ENCODE measurements at places on chromosomes 6 and 20.

DNA sequence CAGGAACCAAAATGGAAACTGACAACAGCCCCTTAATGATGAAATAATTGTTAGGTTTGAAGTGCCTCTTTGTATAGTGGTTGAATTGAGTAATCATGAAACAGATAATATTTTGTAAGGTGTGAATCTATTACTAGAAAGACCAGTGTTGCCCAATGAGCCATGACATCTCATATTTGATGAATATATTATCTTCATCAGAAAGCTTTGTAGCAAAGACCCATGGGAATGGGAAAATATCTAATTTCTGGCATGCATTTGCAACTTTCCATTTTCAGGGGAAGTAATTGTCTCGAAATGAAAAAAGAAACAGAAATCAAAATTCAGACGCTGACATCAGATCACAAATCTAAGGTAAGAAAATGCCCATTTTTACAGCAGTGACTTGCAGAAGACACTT lies 57.3 kb upstream of the LAMP5 start:
- no peak for DNase-seq

DNA sequence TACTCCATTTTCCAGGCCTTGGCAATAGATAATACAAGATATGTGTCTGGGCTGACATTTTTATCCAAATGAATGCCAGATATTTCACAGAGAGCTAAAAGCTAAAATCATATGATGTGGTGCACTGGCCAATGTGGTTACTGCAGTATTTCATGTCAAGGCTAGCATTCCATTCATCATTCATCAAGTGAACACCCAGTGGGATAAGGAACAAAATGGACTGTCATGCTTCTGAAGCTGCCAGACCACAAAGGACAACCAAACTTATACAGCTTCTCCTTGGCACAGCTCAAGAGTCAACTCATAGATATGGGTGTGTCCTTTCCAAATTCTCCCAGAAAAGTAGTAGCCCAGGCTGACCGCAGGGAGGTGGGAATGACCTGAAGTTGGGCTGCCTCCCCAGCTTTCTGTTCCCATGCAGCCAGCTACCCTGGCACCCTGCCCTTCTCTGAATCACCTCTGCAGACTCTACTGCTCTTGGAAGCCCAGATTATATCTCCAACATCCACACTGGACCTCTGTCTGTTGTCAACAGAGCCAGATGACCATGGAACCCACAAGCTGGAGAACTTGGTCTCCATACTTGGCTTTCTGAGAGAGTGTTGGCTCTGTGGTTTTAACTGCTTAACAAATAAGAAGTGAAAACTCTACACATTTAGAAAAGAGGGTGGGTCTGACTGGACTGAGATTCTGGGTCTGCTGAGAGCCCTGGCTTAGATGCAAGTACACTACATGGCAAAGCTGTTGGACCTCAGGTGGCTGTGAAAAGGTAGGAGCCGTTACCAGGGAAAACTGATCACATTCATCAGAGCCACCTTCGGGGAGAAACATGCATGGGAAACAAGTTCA lies 122.8 kb downstream of the ALDH8A1 start:
- no peak for DNase-seq

DNA sequence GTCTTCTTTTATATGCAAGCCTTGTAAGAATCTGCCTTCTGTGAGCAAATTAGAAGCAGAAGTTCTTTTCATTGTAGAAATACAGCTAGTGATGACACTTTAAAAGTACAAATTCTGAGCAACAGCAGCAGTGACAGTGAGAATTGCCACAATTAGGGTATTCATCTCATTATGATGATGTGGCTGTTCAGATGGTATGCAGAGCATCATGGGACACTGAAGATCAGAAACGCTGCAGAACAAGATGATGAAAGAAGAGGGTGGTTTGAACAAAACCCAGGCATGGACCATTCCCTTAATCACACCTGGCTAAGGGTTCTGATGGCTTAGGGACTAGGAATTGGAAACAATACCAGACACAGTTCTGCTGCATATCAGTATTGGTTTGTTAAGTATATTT lies 312.7 kb upstream of the TBX18 start:
- no peak for DNase-seq

DNA sequence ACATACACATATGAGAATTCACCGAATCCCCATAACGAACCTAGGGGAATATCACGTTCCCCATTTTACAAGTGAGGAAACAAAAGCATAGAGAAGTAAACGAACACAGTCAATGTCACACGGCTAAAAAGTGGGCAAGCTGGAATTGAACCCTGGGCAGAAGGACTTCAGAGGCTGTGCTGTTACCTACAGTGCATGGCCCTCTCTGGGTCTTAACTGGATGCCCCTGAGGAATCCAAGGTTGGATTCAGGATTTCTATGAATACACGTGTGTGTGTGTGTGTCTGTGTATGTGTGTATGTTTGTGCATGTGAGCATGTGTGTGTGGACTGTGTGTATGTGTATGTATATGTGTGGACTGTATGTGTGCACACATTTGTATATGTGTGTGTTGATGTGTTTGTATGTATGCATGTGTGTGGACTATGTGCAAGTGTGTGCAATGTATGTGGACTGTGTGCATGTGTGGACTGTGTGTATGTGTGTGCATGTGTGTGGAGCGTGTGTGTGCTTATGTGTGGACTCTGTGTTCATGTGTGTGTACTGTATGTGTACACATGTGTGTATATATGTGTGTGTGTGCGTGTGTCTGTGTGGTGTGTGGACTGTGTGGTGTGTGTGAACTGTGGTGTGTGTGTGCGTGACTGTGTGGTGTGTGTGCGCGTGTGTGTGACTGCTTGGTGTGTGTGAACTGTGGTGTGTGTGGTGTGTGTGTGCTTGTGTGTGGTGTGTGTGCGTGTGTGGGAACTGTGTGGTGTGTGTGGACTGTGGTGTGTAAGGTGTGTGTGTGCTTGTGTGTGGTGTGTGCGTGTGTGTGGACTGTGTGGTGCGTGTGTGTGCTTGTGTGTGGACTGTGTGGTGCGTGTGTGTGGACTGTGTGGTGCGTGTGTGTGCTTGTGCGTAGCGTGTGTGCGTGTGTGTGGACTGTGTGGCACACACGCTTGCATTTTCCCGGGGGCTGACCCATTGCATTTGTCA lies 49.0 kb downstream of the HNF4A start:
- DNase-seq: no peak

DNA sequence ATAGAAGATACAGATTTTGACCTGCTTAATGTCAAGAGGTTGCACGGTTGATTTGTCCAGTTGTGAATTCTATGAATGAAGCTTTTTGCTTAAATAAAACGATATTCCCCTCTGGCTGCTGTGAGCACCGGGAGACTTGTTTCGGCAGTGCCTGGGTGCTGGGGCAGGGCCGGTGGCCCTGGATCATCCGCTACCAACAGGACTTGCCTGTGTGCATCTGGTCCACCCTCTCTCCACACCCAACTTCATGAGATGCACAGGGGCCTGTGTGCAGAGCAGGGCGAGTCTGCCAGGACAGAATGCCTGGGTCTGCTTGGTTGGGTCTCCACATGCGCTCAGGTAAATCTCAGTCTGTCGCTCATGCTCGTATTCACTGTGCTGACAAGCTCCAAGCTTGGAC lies 65.5 kb downstream of the TSHZ2 start:
- DNase-seq: no peak

- no peak for DNase-seq
Measured at GRCh38 chr6:161602359-161602758, 328.5 kb upstream of the AGPAT4 start.

GRCh38 chr6:11097476-11097875 lies 3.8 kb downstream of the SMIM13 start:
- no peak for DNase-seq

- DNase-seq: no peak
Measured at GRCh38 chr6:7721649-7722048, 4.2 kb upstream of the BMP6 start.

- no peak for DNase-seq
Measured at GRCh38 chr6:44342489-44342888, at the start of gene SPATS1. Gene SPATS1 (plus strand): TSS chr6:44342650. CDS start chr6:44343096, 446 bp downstream.

DNA sequence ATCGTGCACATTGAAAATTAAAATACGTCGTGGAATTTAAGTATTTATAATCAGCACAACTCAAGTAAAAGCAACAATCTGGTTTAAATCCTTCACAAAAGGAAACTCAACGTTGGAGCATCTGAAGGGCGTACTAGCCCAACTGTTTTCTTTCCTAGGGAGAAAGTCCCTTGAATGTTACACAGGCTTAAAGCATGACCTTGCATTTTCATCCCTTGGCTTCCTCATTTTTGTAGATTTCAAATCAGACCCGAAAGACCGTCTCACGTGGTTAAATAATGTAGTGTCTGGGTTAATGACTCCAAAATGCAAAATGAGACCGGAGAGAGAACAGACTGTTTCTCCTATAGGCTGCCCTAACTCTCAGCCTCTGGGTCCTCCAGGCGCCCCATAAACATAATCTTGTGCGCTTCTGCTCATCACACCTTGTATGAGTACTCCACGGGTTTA lies 249.2 kb upstream of the RREB1 start:
- DNase-seq: no peak

- no peak for DNase-seq
Measured at GRCh38 chr6:138520463-138520862, 21.2 kb upstream of the NHSL1 start.

GRCh38 chr6:130132286-130132701 lies 90.5 kb downstream of the SAMD3 start:
- DNase-seq: peak; percentile 33

DNA sequence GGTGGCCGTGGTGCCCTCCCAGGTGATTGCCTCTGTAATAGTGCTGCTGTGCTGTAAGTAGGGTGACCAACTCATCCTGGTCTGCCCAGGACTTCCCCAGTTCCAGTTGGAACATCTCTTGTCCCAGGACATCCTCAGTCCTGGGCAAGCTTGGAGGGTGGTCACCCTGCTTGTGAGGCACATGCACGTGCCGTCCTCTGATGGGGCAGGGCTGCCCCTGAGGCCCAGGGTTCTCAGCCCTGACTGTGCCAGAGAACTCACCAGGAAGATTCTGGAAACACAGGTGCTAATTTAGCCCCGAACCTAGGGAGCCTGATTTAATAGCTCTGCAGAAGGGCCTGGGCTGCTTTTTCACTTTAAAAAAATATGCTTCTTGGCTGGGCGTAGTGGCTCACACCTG lies 120.9 kb upstream of the PHACTR3 start:
- no peak for DNase-seq

DNA sequence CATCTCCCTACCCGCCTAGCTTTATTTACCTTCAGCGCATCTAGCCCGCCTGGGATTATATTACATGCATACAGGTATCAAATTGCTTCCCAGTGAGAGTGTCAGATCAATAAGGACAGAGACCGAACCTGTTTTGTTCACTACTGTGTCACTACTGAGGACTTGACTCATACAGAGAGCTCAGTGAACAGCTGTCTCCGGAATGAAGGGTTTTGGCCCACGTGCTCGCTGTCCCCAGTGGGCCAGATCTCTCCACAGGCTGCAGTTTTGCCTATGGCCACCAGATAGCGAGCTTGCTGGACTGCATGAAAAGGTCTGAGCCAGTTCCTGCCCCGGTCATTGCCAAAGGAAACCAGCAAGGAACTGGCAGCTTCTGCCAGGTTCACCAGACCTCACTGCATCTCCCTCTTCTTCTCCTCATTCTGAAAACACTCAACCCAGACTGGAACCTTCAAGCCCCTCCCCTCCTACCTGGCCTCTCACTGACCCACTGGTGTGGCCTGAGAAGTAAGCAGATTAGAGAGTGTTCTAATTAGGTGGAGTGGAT lies 150.8 kb downstream of the ZMYND8 start:
- peak; percentile 7 for DNase-seq

Data from stimulated activated CD8-positive, alpha-beta memory T cell treated with anti-CD3 and anti-CD28 coated beads, Interleukin-2, amount 100 ng/mL, for 1 hour (primary cell).